ENCODE measurements at places on chromosomes 6 and 20.

GRCh38 chr6:107618672-107619071 is 128.8 kb downstream of the SOBP start:
- peak; percentile 10 for DNase-seq

DNA sequence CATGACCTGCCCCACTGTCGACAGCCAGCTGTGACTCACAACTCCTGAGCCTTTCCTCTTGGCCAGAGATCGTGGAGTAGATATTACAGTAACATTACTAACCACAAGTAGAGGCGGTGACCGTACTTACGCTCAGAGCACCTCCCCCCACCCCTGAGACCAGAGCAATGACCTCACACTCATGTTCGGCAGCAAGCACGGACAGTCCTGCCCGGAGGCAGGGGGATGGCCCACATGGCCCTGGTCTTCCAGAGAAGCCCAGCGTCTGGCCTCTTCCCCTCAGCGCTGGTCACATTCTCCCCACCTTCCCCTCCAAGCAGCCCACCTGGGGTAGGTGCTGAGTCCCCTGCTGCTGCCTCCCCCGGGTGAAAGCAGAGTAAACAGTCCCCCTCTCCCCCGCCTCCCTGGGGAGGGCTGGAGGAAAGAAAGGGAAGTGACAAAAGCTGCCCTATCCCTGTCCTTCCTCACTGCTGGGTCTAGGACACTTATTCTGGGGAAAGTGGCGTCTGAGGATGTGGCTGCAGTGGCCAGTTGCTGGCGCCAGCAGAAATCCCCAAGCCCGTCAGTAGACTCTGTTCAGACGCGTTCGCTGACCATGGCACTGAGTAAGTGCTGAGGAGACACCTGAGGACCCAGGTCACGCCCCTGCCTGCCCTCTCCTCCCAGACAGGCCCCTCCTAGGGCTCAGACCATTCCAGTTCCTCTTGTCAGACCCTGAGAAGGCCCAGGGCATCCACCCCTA is 68.5 kb downstream of the MRPL14 start:
- DNase-seq: no peak

DNA sequence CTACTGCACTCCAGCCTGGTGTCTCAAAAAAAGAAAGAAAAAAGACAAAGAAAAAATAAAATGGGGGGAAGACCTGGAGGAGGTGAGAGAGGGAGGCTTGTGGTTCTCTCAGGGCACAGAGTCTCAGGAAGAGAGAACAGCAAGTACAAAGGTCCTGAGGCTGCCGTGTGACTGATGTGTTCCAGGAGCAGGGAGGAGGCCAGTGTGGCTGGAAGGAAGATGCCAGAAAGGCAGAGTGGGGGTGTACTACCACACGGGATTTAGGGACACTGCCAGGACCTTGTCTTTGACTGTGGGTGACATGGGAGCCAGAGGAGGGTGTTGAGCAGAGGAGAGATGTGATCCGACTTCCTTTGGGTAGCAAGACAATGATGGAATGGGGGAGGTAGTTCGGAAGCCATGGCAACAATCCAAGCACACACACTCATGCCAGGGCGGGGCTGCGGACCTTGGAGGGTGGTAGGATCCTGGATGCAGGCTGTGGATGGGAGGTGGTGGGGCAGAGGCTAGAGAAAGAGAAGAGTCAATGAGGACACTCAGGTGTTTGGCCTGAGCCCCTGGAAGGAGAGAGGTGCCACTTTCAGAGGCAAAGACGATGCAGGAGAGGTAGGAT is 136.4 kb upstream of the PTPN1 start:
- no peak for DNase-seq

DNA sequence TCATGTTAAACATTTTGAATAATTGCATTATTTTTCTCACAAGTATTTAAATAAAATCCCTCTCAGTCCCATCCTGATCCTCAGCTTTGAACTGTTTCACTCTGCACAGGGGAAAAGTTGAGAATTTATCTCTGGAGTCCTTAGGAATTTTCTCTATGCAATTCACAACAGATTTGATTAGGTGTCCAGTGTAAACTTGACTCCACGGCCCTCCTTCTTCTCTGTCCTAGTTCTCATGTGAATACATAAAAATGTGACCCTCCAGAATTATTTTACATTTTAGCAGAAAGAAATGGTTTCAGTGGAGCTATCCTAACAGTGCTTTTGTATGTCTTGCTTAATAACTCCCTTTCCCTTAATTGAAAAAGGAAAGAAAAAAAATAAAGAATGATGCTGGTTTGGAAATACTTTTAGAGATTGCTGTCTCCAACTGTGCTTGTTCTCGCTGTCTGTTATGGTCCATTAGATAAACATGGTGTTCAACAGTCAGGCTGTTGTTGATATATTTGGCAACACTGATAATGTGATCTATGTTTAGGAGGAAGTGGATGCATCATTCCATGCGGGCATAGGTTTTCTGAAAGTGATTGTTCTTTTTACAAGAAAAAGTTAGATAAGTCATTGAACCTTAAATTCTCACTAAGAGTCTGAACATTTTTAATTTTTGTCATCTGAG is 599.4 kb upstream of the CITED2 start:
- DNase-seq: no peak

GRCh38 chr20:51366155-51366886 is 176.2 kb downstream of the NFATC2 start:
- DNase-seq: no peak

DNA sequence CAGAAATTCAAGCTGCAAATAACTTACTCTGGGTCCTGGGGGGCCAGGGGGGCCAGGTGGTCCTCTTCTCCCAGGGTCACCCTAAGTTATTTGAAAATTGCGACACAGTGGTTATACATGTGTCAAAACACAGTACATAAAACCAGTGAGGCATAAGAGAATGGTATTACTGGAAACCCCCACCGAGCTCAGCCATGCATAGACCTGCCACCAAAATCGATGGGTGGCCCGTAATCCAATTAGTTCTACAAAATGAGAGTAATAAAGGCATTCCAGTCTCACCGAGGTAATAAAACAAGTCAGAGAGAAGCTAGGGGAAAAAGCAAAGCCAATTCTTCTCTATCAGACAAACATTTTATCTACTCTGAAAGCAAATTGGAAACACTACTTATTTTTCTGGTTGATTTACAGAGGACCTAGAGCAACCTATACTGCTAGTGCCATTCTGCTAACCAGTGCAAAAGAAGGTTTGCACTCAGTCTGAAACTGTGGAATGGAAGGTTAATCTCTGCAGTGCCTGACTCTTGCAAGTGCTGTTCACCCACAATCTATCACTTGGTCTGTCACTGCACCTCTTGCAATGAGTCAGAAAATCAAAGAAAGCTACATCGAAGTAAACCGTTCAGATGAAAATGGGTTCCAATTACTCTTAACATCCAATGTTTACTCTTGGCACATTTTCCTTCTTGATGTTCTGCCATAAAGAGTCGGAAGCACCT is 32.4 kb downstream of the COL9A1 start:
- no peak for DNase-seq

DNA sequence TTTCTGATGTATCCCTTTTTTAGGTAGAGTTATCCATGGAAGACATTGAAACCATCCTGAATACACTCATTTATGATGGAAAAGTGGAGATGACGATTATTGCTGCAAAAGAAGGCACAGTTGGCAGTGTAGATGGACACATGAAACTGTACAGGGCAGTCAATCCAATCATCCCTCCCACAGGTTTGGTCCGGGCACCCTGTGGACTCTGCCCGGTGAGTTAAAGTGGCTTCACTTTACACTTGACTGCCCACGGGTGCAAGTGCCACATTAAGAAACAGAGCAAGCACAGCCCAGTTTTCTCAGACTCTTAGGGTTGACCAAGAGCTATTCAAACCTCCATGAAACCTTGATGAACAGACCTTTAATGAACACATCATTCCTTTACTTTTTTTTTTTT is 14.4 kb downstream of the POLR3F start:
- no peak for DNase-seq

DNA sequence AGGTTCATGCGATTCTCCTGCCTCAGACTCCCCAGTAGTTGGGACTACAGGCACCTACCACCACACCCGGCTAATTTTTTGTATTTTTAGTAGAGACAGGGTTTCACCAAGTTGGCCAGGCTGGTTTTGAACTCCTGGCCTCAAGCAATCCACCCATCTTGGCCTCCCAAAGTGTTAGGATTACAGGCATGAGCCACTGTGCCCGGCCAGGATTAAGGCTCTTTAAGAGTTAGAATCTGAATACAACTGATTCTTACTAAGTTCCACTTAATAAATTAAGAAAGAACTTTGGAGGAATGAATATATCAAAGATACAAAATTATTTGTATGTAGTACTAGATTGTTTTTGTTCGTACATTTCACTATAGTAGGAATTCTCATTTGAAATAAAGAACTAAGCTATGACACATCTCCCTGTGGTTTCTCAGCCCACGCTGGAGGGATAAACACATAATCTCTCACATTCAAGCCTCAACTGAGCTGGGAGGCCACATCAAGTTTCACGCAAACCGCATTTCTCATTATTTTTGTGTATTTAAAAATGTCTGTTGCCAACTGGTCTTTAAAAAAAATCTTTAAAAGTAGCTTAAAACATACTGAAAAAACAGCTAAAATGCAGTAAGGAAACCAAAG is 34.2 kb downstream of the DTNBP1 start:
- DNase-seq: peak; percentile 26

DNA sequence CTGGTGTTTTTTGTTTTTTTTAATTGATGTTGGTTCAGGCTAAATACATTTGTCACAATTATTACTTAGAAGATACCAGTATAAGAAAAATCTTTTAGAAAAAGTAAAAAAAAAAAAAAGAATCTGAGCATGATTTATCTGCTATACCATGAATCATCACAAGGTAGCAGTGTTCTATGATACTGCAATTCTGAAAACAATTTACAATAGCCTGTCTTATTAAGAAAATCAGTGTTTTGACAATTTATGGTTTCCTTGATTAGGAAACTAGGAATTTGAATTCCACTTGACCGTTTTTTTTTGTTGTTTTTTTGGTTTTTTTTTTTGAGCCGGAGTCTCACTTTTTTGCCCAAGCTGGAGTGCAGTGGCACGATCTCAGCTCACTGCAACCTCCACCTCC is 9.3 kb upstream of the MAK start:
- no peak for DNase-seq

DNA sequence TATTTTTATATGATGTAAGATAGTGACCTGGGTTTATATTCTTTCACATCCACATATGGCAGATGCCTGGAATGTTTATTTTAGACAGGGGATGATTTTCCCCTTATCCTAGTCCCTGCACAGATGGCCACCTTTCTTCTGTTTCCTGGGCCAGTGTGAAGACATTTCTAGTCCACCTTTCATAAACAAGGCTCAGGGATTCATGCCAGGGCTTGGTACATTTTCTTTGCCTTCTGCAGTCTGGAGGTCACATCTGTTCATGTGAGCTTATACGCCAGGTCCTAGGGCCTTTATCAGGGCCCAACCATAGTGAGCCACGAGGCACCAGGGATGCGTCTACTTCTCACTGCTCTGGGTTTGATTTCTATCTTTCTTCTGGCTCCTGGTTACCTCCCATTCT is 38.0 kb upstream of the ERVFRD-1 start:
- DNase-seq: no peak

DNA sequence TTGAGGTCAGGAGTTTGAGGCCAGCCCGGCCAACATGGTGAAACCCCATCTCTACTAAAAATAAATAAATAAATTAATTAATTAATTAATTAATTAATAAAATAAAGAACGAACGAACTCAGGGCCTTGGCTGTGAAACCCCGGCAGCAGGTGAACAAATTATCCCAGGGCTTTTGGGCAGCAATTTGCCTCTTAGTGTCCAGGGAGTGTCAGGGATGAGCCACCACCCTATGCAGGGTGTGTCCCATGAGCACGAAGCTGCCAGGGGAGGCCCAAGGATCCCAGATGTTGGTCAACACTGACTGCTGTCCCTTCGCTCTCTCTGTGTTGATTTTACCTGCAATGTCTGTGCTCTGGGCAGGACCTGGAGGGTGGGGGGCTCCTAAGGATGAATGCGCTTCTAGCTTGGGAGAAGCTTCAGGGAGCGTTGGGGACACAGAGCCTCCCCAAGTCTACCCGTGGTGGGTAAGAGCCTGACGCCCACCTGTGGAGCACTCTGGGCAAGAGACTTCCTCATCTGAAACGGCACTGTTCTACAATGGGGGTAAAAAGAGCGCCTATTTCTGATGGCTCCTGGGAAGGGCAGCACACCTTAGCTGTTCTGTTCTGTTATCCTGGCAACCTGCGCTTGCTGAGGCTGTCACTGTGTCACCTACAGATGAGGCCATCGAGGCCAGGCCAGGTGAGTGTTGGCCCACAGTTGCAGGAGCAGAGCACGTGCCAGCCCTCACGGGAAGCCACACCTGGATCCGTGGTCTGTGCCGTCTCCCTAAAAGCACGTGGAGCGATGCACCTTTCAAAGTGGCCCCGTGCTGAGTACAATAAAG is 125.5 kb upstream of the CDH4 start:
- no peak for DNase-seq

DNA sequence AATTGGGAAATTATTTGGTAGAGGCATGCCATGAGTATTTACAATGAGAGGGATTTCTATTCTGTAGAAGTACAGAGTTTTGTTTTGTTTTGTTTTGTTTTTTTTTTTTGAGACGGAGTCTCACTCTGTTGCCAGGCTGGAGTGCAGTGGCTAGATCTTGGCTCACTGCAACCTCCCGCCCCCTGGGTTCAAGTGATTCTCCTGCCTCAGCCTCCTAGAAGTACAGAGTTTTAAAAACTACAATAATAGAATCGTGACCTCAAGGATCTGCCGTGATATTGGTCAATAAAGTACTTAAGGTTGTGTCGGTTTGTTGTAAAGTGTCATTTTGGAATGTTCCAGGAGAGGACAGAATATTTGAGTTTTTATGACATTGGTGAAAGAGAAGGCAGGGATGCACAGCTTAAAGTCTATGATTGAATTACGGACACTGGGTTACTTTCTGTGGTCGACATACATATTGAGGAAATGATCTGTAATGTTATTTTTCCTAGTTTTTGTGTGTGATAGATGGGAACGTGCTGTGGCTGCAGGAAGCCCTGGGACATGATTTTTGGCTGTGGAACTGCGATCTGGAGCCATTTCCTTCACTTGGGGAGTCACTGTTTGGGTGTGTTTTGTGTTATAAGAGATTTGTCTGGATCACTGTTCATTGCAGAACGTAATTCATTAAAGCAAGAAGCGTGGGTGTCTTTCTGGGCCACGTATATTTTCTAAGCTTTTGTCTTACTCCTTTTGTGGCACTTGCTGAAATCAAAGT is 59.6 kb downstream of the TIAM2 start:
- DNase-seq: no peak

- no peak for DNase-seq
Measured at GRCh38 chr6:110621061-110621460, 144.6 kb upstream of the SLC22A16 start.

- no peak for DNase-seq
Measured at GRCh38 chr20:29878281-29878741, 1379.2 kb upstream of the DEFB115 start.

DNA sequence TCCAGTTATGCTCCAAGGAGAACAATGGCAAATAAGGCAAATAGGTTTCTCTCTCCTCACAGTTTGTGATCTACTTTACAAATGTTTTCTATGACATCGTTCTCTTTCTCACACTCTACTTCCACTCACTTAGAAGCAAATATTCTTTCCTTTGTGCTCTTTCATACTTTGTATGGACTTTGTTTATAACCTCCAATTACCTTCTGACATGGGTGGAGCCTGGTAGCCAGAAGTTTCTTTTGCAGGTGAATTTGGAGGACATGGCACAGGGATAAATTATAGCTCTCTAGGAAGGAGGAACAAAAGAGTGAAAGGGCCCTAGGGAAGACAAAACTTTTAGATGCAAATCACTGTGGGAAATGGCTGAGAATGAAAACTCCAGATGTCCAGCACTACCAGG is 69.3 kb downstream of the OPN5 start:
- DNase-seq: no peak

- DNase-seq: no peak
Measured at GRCh38 chr6:113597231-113597583, 259.9 kb upstream of the MARCKS start.
